CD4-positive, alpha-beta T cell treated with Interferon alpha-2 for 1 hour (primary cell): ENCODE measurements at places on chromosomes 6 and 20.

- no peak for DNase-seq
Observed at GRCh38 chr6:40307712-40308111, 279.5 kb downstream of the LRFN2 start.

DNA sequence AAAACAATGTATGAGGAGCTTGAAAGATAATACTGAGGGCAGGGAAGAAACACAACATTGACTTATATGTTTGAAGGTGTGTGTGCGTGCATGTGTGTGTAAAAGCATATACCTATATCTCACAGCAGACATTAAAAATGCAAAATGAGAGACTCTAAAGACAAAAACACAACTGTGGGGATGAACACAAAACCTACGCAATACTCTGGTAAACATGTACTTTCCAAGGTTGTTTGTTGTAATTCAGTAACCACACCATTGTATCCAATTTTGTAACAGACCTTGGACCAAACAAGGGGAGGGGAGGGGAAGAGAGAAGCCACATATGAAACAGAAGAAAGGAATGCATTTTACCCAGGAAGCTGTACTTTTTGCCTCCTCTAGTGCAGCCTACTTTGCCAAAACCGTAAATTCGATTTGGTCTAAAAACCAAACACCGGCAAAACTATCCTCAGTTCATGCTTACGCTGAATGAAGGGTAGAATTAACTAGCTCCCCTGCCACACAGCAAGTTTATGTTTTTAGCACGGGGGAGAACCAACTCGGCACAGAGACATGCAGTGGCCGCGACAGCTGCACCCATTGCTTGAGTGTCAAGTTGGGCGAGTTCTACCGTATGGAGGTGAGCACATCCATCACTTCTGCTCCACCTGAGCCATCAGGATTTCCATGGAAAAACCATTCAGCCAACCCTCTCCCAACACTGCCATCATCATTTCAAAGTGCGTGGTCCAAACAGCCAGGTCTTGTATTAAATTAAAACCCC, 50.0 kb downstream of the CNKSR3 start:
- no peak for DNase-seq

- DNase-seq = no peak
Observed at GRCh38 chr6:18585032-18585573, 198.0 kb downstream of the RNF144B start.

- DNase-seq = no peak
Observed at GRCh38 chr20:48164566-48165400, 379.5 kb upstream of the SULF2 start.

DNA sequence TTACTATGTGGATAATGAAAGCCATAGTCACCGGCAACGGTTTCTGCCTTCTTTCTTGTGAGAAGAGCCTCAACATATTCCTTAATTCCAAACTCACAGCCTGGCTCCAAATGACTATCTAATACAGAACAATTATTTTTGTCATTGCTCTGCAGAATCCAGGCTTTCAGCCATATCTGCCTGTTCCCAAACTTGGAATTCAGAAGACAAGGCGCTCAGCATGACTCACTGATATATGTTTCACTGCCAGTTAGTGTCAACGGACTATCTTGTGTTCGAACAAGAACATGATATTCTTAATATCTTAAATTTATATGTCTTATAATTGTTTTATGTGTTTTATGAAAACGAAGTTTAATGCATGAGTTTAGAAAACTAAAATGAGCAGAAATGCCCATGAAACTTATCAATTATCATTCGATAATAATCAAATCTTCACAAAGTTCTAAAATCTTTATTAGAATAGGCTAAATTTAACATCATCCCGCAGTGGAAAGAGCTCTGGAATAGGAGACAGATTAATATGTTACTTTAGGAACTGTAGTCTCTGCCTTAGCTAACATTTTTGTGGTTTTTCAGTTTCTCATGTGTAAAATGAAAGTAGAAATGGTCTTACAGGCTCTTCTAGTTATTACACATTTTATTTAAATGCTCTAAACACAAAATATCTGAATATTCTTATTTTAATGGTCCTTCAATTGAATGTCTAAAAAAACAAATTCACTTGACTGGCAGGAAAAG, 669.3 kb upstream of the GJE1 start:
- DNase-seq = no peak

- no peak for DNase-seq
Observed at GRCh38 chr6:121436274-121436857, 920 bp downstream of the GJA1 start.

GRCh38 chr6:100228834-100229441, 234.9 kb upstream of the MCHR2 start:
- peak; percentile 52 for DNase-seq

DNA sequence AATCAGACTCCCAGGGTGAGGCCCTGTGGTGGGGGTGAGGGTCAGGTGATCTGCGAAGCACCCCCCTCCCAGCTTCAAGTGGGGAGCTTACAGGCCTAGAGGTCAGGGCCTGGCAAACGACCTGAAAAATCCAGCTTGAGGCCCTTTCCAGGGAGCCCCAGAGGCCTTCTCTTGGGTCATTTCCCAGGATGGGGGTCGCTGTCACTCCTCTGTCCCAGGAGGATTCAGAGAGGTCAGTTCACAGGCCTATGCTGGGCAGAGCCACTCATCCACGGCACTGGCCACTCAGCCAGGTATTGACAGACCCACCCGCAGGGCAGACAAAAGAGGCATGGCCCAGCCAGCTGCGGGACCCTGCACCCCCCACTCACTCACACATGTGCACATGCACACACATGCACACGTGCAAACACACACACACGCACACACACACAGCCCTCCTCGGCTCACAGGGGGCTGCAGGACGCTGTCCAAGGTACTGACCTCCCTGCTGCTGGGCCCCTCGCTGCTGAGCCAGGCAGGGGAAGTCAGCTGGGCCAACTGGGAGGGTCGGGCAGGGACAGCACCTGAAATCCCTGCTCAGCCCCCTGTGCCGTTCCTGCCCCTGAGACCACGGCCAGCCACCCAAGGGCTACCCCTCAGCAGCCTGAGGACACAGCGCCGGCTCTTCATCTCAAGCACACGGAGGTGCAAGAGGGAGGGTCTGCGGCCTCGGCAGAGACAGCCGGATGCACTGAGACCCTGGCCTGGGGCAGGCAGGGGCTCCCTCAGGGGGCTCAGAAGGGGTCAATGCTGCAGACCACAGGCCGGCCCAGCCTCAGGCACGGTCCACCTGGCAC, 113.8 kb downstream of the TAF4 start:
- no peak for DNase-seq

DNA sequence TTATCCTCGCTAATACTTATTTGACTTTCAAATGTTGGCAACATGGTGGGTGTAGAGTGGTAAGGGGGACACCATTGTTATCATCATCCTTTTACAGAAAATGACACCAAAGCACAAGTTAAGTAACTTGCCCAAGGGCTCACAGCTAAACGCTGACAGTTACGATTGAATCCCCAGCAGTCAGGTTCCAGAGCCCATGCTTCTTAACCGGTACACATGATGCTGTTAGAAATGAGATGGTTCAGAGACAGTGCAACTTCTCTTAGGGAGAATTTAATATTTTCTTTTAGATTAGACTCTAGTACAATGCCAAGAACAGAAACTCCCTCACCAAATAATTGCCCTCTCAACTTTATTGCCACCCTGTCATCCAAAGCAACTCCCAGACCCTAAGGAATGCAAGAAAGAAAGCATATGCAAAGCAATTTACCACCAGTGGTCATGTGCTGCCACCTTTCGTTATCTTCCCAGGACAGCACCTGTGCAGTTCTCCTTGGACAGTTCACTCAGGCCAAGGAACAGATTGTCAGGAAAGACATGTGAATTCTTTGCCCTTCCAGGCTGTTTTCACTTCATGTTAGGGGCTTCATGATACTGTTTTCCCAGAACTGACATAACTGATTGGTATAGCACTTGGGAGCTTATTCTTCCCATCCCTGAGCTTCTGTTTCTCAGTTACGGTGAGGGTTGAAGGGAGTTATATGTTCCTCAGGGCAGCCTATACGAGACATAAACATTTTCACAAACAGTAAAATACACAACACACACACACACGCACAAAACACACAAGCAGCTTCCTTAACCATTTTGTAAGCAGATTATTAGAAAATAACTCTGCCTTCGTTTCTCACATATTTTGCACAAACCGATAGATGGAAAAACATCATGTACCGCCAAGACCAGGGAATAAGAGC, 5.1 kb downstream of the HLA-DMA start:
- peak; percentile 52 for DNase-seq

DNA sequence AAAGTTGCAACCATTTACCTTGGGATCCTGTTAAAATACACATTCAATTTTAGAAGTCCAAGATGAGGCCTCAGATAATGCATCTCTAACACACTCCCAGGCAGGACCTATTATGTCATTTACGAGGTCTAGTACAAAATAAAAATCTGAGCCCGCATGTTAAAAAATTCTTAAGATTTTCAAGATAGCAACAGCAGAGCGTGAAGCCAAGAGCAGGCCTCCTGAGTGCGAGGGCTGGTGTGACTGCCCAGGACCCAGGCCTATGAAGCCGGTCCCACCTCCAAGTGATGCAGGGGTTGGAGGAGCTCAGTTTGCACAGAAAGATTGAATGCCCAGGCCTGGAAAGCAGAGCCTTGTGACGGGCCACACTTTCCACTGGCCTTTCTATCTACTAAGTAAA, 211.1 kb upstream of the KCNQ5 start:
- DNase-seq = no peak

GRCh38 chr6:105488516-105489215, 85.8 kb upstream of the PREP start:
- no peak for DNase-seq

- DNase-seq = no peak
Observed at GRCh38 chr6:43712579-43712978, 25.0 kb upstream of the MRPS18A start.
